WTC11 (cell line): ENCODE measurements at places on chromosomes 5 and 9. TPM values are rescaled to one million over a fixed set of nuclear protein-coding genes. Genes with fewer than 3 reads are reported as not detected.

The GRM6 gene
- total RNA-seq: 0.05 to 0.33 TPM in 2 of 3 replicates, not detected in the other

The TRIP13 gene
- 31.4 to 35.0 TPM (median 33.7 TPM) in 3 replicates for total RNA-seq

The GFRA3 gene
- 0.69 to 1.3 TPM (median 0.94 TPM) in 3 replicates for total RNA-seq

The ZFP2 gene
- total RNA-seq: 1.0 to 2.0 TPM (median 1.7 TPM) in 3 replicates

The PNPLA7 gene
- 1.3 to 1.6 TPM (median 1.6 TPM) in 3 replicates for total RNA-seq

The GFPT2 gene
- total RNA-seq: 124 to 138 TPM (median 136 TPM) in 3 replicates

The PCDHA11 gene
- total RNA-seq: 5.8 to 8.7 TPM (median 7.9 TPM) in 3 replicates

The PAX5 gene
- 3.5 to 6.6 TPM (median 4.4 TPM) in 3 replicates for total RNA-seq

The SNX30 gene
- 11.8 to 13.4 TPM (median 12.1 TPM) in 3 replicates for total RNA-seq

The OR1Q1 gene
- total RNA-seq: not detected in 3 replicates

The GABRG2 gene
- total RNA-seq: 3.4 to 4.0 TPM (median 3.7 TPM) in 3 replicates

The FAM219A gene
- total RNA-seq: 17.2 to 20.6 TPM (median 19.5 TPM) in 3 replicates

The SLC34A3 gene
- total RNA-seq: 0.13 to 0.23 TPM (median 0.14 TPM) in 3 replicates

The PCDHGC3 gene
- 28.1 to 29.4 TPM (median 29.1 TPM) in 3 replicates for total RNA-seq

The FCN1 gene
- 0.09 TPM in 1 of 3 replicates, not detected in the others for total RNA-seq

The PSD2 gene
- 0.55 to 0.57 TPM (median 0.57 TPM) in 3 replicates for total RNA-seq

The TMEM171 gene
- total RNA-seq: 0.96 to 1.8 TPM (median 1.7 TPM) in 3 replicates

The ADAM19 gene
- total RNA-seq: 19.2 to 28.6 TPM (median 20.7 TPM) in 3 replicates
